ENCODE measurements at places on chromosomes 5 and 9.
A peak's percentile ranks its signal among the peaks of the same experiment; 100 is the strongest.

- no peak for DNase-seq
These were observed 7.2 kb upstream of the LMNB1 start for GRCh38 chr5:126769703-126770102.

DNA sequence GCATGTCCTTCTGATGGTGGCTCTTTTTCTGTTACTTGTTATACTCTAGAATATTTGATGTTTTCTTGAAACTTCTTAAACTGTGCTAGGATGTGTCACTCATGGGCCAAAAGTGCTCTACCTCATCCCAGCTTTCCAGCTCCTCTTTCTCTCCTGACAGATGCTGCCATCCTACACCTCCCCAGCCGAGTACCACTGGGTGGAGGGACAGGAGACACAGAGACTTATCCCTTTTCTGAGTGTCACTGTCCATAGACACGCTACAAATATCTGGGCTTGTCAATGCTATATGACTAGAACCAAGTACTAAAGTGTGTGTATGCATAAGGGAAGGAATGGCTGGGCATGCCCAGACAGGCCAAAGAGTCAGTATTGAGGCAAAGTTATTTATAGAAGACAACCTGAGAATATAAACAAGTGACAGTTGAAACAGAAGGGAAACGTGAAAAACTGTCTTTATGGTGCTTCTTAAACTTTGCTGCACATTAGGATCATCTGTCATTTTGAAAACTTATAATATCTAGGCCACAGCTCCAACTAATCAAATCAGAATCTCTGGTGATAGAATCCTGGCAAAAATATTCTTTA is 188.0 kb downstream of the CARTPT start:
- no peak for DNase-seq

DNA sequence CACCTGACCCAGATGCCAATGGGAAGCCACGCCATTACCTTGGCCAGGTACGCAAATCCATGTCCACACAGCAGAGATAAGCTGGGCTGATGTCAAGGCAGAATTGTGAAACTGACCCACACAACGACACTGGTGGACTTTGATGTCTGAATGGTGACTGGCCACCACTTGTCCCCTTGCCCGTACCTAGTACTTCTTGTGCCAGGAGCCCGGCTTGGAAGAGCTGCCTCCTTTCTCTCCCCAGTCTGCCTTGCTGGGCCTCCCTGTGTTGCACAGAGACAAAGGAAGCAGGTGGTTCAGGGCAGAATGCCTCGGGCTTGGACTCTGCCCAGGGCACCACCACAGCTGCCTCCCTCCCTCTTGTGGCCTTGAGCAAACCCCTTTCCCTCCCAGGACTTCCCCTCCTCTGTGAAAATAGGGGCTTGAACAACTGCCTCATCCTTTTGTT is 23.3 kb downstream of the PTGES2 start:
- peak; percentile 66 for DNase-seq

GRCh38 chr9:134738869-134739659 is 97.5 kb downstream of the COL5A1 start:
- peak; percentile 66 for DNase-seq

DNA sequence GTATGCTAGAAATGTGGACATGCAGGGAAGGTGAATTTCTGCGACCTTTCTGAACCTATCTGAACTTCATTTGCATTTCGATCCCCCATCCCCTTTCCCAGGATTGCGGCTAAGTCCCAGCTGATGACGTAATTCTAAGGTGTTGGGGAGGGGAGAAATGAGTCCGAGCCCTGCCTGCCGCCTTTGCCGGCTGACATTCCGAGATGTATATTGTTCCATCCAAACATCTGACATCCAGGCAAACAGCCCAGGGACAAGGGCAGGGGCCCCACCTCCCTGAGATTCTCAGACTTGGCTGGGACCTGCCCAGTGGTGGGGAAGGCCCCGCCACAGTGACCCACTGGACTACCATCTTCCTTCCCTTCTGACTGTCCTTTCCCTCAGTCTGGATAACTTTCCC is 494.6 kb downstream of the ENC1 start:
- DNase-seq, result no peak

GRCh38 chr5:77957516-77957915 is 181.4 kb upstream of the TBCA start:
- no peak for DNase-seq

DNA sequence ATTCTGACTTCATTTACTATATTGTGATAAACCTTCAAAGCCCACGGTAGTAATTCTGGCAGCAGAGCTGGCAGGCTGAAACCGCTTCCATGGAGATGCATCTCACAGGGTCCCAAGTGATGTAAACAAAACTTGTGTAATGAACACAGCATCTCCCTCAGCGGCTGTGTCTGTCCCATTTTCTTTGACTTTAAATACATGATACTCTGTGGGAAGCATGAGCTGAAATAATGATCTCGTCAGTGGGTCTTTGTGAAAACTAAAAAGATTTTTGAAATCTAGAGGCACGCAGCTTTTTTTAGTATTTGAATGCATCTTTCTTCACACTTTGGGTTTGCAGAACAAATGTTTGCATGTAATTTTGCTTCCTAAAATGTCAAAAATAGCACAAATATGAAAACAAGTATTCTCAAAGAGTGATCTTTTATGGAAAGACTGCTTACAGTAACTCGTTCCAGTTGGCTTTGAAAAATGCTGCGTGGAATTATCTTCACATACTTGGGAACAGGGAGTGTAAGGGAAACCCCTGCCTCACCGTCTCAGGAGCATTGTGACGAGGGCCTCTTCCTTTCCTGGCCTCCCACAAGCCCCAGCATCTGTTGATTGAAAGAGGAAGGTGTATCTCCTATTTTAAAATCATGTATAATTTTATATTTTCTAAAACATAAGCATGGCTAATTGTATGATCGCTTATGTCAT is 18.1 kb upstream of the LPCAT1 start:
- no peak for DNase-seq

DNA sequence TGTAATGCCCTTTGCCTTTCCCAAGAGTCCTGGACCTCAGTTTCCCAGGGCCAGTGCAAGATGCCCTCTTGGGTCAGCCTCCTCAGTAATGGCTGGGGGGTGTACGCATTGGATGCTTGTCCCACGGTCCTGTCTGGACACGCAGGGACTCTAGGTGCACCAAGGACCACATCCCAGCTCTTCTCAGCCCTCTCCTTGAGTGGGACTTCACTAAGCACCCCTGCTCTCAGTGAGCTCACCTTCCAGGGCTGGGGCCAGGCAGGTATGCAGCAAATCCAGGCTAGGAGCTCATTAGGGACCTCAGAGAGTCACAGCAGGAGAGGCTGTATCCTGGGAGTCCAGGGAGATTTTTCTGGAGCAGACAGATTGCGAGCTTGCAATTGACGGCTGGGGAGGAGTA is 59.8 kb downstream of the MACROH2A1 start:
- no peak for DNase-seq

- DNase-seq, result no peak
These were observed 106.5 kb upstream of the LRRTM2 start for GRCh38 chr5:138981586-138981985.

DNA sequence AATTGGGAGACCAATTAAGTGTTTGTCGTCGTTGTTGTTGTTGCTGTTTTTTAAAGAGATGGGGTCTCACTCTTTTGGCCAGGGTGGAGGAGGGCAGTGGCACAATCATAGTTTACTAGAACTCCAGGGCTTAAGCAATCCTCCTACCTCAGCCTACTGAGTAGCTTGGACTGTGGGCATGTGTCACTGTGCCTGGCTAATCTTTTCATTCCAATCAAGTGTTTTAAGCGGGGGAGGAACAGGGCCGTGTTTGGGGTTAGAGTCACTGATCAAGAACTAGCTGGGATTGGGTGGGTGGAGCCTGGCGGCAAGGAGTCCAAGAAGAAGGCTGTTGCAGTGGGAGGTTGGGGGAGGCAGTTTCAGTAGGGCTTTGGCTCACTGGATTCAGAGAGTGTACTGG is 13.8 kb downstream of the SNX30 start:
- no peak for DNase-seq

DNA sequence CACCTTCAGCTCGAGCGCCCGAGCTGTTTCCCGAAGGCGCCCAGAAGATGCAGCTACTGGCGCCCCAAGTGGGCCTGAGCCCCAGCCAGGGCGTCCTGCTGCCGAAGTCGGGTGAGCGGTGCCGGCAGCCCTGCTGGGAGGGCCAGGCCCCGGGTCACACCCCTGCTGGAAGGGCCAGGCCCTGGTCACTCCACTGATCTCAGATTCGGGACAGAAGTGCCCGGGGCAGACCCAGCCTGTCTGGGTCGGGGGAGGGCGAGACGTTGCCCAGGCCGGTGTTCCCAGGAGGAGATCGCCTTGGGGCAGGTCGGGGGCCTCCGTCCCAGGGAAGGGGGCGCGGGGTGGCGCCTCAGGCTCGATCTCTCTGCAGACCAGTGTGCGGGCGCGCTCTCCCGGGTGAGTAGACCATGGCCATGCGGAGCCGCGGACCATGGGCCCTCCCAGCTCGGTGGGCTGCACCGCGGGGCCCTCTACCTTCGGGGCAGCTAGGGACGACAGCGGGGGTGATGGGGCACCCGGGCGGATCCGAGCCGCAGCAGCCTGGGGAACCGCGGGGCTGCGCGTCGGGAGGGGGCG is 2.3 kb downstream of the LCNL1 start:
- no peak for DNase-seq

- DNase-seq, result no peak
These were observed 25.9 kb upstream of the IL17B start for GRCh38 chr5:149404746-149405549.

GRCh38 chr9:5799314-5799713 is 33.6 kb downstream of the ERMP1 start:
- peak; percentile 79 for DNase-seq

- DNase-seq, result no peak
These were observed 95.7 kb downstream of the LPAR1 start for GRCh38 chr9:110942522-110942921.

DNA sequence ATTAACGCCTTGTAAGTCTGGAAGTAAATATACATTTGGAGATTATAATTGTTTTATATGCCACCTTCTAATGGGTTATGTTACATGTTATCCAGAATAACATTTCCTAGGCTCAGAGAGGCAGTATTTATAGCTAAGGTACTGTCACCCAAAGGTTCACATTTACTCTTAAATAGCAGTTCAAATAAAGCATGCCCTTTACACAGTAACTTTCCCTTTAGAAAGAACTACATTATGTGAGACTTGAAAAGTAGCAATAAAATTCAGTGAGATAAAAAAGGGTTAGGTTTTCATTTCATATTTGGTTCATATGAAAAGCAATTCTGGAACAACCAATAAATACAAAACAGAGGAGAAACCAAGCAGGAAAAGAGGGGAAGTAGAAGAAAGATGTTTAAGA is 35.1 kb downstream of the SKIC3 start:
- DNase-seq, result no peak

DNA sequence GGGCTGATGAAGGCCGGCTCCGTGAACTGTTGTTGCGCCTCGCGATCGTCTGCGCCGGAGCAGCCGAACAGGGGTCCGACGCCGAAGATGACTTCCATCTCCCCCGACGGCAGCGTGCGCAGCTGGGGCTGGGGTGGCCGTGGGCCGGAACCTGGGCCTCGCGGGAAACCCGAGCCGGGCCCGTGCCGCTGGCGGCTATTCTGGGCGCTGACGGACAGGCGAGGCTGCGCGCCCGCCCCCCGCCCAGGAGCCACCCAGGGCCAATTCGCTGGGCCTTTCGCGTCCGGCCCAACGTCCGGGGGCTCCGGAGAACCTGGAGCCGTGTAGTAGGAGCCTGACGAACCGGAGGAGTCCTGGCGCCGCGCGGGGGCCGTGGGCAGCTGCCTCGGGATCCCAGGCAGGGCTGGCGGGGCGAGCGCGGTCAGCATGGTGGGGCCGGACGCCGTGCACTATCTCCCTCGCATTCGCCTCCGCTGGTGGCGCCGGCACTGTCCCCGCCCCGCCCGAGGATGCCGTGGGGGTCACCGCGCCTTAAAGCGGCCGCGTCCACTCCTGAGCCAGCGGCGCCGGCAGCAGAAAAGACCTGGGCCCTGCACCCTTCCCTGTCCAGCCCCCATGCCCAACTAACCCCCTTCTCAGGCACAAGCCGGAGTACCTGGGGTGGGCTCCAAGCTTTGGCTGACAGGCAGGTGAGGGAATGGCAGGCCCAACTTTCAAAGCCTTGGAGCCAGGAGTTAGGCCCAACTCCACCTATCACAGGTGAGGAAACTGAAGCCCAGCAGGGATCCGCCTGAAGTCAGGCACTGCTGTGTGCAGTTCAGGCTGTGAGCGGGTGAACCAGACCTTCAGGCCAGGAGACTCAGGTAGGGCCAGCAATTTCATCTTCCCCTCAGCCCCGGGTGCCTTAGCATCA is at the start of gene PROB1:
PROB1 (minus strand) TSS at position 451 of the 913 bp plus-strand sequence; CDS start at position 428, 23 bp downstream.
- DNase-seq, result no peak

DNA sequence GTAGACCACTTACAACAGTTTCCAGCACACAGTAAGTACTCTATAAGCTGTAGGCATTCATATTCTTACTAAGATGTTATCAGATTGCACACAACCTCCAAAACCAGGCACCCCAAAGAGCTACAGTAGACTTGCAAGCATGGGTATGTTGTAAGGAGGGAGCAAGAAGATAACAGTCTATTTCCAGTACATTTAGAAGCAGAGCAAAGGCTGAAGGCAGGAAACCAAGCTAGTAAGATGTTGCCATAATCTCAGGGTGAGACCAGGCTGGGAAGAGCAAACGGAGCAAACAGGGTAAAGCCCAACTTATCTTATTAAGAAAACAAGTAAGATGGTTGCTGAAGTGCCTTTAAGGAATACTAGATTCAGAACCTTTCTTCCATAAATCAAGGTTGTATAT is 161.1 kb downstream of the GLIS3 start:
- no peak for DNase-seq

- no peak for DNase-seq
These were observed 107.7 kb upstream of the CDKN2B start for GRCh38 chr9:22116758-22117157.

DNA sequence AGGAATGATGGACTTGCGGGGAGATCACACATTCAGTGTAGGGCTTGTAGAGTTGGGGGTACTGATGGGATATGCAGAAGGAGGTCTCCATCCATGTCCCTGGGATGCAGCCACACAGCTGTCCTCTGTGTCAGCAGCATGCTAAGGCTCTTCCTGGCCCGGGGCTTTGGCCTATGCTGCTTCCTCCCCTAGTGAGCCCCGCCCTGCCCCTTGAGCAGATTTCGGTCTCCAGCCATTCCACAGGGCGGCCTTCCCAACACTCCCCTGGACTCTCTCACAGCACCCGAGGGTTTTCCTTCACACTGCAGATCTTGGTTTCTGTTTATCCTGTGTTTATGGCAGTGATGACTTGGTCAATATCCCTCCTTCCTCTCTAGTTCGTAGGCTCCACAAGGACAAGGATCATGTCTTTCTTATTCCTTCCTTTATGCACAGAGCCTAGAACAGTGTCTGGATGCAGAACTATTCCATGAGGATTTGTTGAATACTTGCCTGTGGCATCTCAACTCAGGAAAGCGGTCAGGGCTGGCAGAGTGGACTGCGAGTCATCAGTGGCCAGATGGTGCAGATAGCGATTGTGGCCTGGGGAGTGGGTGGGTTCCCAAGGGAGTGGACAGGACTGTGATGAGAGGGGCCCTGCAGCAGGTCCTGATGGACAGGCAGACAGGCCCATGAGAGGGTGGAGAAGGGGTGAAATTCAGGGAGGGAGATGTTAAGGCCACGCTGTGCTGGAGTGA is 114.2 kb downstream of the RGS3 start:
- DNase-seq, result peak; percentile 31

- DNase-seq, result no peak
These were observed 443.4 kb upstream of the ST8SIA4 start for GRCh38 chr5:101346447-101346846.
